ENCODE measurements at places on chromosomes 7 and 10. TPM values are rescaled to one million over a fixed set of nuclear protein-coding genes. Genes with fewer than 3 reads are reported as not detected.

GRCh38 chr10:34547291-34547690, 267.8 kb downstream of the PARD3 start:
- peak; percentile 68 for DNase-seq

- DNase-seq: no peak
Observed at GRCh38 chr10:58791137-58791536, 278.5 kb downstream of the BICC1 start.

The FKBP6 gene
- 0.91 TPM for polyA plus RNA-seq

The ZNF25 gene
- polyA plus RNA-seq: 17.1 TPM

DNA sequence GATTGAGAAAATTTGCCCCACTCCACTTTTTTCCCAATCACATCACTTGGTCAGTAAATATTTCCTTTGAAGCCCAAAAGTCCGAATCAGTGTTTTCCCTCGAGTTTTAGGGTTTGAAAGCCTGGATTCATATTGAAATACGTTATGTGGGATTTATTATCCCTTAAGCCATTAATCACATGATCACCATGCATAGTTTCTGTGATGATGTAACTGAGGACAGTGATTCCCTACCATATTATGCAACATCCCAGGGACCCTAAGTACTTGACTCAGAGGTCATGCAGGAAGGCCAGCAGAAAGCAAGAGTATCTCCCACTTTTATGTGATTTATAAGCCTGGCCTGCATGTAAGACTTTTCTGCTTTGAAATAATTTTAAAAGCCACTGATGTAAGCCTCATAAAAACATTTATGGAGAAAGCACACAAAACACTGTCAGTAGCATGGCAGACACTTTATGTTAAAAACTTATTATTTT, 630.6 kb upstream of the ZWINT start:
- no peak for DNase-seq

The HSPB1 gene
- polyA plus RNA-seq: 380 TPM

- DNase-seq: no peak
Observed at GRCh38 chr10:81306971-81307782, 567.8 kb upstream of the NRG3 start.

The INMT gene
- polyA plus RNA-seq: 20.4 TPM

GRCh38 chr10:132309879-132310591, 2.3 kb upstream of the STK32C start:
- no peak for DNase-seq

DNA sequence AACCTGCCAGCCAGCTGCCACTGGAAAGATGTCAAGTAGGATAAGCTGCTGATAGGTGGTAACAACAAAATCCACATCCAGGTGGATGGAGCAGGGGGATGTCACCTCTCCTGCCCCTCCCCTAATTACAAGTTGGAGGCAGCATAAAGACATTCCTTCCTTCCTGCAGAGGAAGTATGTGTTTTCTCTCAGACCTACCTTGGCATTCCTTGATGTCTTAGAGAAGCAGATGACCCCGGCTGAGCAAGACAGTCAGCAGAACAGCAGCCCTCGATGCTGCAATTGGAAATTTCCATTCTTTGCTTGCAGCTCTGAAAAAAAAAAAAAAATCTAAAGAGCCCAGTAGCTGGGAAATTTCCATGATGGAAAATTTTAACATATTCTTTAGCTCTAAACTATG, 137.5 kb upstream of the MKLN1 start:
- no peak for DNase-seq

- DNase-seq: no peak
Observed at GRCh38 chr10:83978681-83979383, 160.5 kb upstream of the GHITM start.

DNA sequence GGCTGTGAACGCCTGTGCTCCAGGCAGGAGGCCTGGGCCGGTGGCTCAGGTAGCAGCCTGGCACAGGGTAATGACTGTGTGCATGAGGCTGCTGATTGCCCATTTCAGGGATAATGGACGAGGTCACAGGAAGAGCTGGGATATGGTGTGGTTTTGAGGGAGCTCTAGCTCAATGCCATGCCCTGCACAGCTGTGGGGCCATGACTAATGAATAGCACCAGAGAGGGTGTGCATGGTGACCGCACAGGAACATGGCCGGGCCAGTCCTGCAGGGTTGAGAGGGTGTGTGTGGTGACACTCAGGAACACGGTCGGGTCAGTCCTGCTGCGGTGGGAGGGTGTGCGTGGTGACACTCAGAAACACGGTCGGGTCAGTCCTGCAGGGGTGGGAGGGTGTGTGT, 21.8 kb downstream of the NKX6-2 start:
- no peak for DNase-seq

- no peak for DNase-seq
Observed at GRCh38 chr7:112067632-112068540, 138.3 kb downstream of the DOCK4 start.

GRCh38 chr10:43226441-43226840, 40.4 kb downstream of the RASGEF1A start:
- no peak for DNase-seq

- no peak for DNase-seq
Observed at GRCh38 chr10:89255793-89256192, 4.2 kb upstream of the LIPA start.

GRCh38 chr10:104601166-104601565, 39.9 kb upstream of the SORCS3 start:
- no peak for DNase-seq

The SFRP5 gene
- polyA plus RNA-seq: 6.4 TPM

The MALRD1 gene
- 6.7 TPM for polyA plus RNA-seq

The HYAL4 gene
- polyA plus RNA-seq: not detected

The GFRA1 gene
- 3.2 TPM for polyA plus RNA-seq
